CD4-positive, alpha-beta T cell treated with Interleukin-6 at 100 ng/mL for 8 hours (primary cell): ENCODE measurements at places on chromosomes 5 and 9.

DNA sequence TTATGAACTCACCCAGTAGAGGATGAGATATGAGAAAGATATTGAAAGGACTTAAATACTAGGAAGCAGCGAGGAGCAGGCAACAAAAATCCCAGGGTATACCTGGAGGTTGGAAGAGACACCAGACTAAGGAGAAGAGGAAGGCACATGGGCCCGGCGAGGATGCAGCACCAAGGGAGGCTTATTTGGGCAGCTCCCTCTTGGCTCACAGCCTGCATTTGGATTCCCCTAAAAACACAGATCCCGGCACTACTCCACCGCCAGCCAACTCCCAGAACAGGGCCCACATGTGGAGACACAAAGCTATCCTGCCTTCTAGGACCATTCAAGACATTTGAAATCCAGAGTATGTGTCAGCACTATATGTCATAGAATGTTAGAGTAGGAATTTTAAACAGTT lies 199.8 kb upstream of the FBXL7 start:
- no peak for DNase-seq

GRCh38 chr5:158868546-158868945 lies 231.2 kb downstream of the EBF1 start:
- DNase-seq: no peak

DNA sequence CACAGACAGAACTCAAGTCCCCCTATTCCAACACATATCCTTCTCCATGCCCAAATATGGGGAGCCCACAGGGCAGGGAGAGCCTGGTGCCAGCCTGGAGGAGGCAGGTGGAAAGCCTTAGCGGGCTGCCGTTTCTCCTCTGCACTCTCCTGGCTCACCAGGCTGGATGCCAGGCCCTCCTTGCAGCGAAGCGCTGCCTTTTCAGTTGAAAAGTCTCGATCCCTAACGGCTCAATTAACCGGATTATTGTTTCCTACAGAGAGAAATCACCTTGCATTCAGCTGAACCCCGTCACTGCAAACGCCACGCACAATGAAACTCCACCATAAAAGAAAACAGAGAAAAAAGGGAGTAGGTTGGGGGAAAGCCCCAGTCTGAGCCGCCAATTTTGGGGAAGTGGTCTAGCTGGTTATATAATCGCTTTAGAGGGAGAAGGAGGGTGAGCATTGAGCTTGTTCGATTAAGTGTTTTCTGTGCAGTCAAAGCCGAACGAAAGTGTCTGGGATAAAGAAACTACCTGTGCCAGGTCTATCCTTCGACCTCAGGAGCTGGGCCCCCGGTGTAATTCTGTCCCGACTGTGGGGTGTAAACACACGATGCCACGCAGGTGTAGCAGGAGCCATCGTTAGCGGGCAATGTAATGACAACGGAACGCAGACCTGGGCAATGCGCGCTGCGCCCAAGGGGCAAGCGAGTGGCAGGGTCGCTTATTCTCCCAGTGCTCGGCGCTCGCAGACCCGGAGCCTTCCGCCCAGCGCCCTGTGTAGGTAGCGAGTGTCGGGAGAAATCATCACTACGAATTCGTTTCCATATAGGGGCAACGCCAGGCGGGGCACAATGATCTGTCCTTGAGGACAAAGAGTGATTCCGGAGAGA lies 3.8 kb downstream of the BARHL1 start:
- DNase-seq: no peak

- no peak for DNase-seq
These were observed 138.2 kb upstream of the SMARCA2 start for GRCh38 chr9:1876891-1877496.

DNA sequence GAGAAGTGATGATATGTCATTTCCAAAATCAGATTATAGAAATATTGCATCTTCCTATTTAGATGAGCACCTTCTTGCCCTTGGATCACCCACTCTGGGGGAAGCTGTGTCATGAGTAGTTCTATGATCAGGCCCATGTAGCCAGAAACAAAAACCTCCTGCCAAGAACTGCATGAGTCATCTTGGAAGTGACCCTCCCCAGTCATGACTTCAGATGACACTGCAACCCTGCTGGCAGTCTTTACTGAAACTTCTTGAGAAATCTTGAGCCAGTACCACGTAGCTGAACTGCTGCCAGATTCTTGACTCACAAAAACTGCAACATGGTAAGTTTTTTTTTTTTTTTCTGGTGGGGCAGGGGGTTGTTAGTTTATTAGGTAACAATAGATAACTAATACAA lies 439.6 kb upstream of the PTGER4 start:
- DNase-seq: no peak

DNA sequence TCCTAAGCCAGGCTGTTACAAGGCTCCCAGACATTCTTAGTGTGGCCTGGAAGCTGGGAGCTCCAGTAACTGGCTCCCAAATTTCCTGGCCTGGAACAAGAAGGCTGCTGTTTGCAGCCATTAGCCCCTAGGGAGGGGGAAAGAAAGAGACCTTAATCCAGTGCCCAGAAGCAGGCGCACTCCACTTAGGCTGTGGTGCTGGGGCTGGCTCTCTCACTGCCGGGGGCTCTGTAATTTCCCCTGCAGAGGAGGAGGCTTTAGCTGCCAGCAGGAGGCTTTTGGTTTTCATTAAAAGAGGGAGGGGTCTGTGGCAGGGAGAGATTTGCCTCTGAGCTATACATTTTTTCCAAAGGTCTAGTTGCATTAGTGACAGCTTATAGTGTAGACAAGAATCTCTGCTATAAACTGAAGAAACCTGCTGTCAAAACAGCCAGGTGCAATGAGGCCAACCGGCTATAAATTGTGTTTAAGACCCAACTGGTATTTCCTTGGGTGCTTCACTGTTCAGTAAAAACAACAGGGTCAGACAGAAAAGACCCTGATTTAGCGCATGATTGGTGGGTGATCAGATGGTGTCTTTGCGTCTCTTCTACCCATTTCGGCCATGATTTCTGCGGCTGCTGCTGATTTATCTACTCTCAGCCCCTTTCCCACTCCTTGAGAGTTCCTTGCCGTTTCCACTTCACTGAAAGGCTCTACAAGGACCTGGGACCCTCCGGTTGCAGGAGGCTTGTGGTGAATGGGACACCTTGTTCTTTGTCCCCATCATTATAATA lies 254.6 kb downstream of the AOPEP start:
- no peak for DNase-seq

DNA sequence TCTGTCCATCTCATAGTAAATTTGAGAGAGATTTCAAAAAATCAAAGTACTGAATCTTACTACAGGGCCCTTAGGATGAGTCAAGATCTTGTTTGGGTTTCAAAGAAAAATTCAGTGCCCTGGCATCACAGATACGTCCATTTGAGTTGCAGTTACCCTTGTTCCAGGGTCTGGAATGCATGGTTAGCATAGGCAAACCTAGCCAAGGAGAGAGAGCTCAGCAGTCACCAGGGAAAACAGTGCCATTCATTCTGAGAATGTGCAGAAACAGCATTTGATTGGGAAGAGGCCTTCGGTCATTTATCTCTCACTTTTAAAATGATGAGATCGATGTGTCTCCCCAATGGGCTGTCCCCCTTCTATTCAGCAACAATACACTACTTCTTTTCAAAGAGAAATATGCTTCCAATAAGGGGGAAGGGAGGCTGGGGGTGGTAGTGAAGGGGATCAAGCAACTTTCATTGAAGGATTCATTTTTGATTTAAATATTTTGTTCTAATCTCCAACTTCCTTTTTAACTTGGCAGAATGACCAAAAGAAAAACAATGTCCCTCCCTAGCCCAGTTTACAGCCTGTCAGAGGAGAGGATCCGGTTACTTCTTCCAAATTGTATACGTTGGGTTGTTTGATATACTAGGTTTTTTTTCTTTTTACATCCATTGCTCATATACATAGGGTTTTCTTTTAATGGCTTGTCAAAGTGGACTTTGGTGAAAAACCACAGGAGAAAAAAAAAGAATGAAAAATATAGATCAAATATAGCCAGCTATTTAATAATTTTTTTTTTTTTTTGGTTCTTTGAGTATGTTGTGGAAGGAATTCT lies 491.1 kb downstream of the CCDC171 start:
- DNase-seq: no peak
